ENCODE measurements at places on chromosomes 16 and 17.

GRCh38 chr17:50426814-50427787, 1.1 kb downstream of the ACSF2 start:
- no peak for DNase-seq

DNA sequence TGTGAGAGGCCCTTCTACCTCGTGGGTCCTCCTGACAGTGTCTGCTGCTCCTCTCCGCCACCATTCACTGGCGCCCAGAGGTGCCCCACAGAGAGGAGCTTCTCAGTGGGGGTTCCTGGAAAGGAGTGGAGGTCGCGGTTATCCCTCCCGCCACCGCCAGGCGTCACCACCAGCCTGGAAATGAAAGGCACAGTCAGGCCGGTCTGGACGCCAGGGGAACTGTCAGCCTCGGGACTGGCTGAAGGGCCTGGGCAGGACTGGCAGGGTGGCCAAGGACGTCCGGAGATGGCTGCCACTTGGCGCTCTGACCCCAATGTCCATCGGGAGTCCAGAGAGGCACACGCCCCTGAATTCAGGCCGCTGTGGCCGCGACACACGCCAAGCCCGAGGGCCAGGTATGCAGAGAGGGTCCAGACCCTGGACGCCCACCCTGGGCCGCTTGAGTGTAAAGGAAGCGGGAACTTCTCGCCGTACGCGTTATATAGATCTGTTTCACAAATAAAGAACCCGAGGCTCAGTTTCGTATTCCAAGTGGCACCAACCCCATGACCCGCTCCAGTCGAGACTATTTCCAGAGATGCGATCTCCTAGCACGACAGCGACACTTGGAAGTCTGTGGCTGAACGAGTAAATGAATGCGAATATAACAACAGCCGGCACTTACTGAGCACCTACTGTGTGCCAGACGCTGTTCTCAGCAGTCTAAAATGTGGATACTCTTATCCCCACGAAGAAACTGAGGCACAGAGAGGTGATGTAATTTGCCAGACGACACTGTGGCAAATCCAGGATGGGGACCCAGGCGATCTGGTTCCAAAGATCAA, 7.6 kb upstream of the NXPH3 start:
- DNase-seq = peak; percentile 71

DNA sequence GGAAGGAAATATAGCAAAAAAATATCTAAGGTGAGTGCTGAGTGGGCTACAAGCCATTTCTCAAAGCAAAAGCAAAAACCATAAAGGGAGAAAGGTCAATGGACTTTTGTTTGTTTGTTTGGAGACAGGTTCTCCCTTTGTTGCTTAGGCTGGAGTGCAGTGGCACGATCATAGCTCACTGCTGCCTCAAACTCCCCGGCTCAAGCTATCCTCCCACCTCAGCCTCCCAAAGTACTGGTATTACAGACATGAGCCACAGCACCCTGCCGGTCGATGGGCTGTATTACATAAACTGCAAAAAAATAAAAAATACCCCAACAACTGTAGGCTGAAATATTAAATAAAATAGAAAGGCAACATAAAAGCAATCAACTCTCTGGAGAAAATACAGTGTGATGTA, 3.5 kb upstream of the RBBP6 start:
- DNase-seq = no peak

DNA sequence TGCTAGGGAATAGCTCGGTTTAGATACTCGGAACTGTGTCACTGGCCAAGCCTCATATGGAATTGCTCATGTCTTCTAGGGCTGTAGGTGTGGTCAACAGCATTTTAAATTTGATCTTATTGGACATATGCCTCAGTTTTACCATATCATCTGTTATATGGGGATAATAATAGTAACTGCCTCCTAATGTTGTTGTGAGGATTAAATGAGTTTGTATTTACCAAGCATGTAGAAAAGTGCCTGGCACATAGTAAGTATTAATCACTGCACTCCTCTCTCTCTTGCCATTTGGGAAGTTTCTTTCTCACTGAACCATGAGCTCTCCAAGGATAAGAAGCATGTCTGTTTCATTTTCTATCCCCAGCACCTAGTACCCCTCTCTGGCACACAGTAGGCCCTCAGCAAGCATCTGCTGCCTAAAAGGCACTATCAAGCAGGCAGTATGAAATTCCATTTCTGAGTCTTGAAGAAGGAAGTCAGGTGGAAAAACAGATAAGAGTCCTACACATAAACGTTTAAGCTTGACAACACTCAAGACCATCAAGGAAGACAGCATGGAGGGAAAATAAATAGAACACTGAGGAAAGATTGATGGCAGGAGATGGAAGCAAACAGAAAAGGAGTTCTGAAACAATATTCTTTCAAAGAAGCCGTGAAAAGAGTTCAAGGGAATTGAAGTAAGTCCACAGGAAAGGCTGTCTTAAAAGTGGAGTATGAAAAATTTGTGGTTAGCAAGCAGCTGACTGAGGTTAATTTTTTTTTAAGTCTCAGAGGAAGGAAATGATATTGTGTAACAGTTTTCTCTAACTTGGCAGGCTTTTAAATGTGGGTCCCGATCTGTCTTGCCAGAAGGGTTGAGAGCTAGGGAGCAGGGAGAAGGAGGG, 2.2 kb upstream of the ATP6V0A1 start:
- DNase-seq = no peak

- DNase-seq = peak; percentile 37
Observed at GRCh38 chr16:15961060-15961511, 11.7 kb downstream of the ABCC1 start.

DNA sequence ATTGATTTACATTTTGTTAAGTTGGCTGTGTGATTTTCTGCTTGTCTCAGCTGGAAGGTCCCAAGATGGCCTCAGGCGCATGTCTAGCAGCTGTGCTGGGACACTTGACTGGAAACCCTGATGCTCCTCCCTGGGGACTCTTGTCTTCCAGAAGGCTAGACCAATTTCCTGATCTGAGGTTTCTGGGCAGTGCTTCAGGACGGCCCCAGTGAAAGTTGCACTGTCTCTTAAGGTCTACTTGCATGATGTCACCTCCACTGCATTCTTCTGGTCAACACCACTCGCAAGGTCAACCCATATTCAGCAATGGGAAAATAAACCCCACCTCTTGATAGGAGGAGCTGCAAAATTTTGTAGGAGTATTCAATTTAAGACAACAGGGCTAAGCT, 116.0 kb downstream of the SALL1 start:
- DNase-seq = no peak

DNA sequence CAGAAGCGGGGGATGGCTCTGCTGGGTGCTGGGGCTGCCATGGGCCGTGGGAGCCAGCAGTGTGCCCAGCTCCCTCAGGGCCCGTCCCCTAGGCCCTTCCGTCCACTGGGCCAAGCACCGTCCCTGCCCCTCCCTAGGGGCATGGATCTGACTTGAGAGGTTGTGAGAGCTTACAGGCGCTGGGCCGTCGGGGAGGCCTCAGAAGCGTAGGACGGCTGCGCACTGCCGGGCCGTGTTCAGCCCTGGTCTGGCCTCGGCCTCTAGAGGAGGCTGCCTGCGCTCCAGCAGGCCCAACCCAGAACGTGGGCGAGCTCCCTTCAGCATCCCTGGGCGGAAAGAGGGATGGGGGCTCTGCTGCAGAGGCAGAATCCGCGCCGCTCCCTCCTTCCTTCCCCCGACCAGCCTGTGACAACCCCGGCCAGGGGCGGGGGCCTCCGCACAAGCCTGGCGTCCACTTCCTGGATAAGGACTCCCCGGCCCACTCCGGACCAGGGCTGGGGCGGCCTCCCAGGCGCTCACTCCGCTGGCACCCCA, 685 bp upstream of the MPG start:
- DNase-seq = no peak

DNA sequence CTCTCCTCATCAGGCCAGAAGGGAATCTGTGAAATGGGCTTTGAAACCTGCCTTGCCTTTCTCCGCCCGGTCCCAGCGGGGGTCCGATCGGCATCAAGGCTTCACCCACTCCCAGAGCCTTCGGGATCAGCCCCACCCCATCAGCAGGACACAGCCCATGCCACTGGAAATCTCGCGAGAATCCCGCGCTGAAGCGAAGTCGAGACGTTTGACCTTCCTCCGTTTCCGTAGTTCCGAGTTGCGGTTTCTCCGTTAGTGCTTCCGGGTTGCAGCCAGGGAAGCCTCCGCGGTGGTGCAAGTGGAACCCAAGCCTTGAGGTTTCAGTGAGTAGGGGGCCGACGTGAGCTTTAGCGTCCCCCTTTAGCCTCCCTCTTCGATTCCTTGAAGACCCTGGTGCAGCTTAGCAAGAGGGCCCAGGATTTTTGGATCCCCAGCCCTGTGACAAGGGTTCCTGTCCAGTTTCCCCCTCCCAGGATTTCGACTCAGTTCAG, at the start of gene COASY:
COASY (plus strand) TSS at position 252 of the 491 bp plus-strand sequence. CDS start 475 bp downstream, outside the sequence.
- DNase-seq = peak; percentile 86
